Omental fat pad (tissue), 4 donors: ENCODE measurements at places on chromosomes 4 and X. TPM values are rescaled to one million over a fixed set of nuclear protein-coding genes. Genes with fewer than 3 reads are reported as not detected.

GRCh38 chr4:61532336-61533000 is 332.3 kb downstream of the ADGRL3 start:
- DNase-seq, result no peak

- no peak for DNase-seq
Measured at GRCh38 chrX:40465735-40466551, 114.8 kb upstream of the ATP6AP2 start.

Gene CXCL13
- not detected for total RNA-seq

DNA sequence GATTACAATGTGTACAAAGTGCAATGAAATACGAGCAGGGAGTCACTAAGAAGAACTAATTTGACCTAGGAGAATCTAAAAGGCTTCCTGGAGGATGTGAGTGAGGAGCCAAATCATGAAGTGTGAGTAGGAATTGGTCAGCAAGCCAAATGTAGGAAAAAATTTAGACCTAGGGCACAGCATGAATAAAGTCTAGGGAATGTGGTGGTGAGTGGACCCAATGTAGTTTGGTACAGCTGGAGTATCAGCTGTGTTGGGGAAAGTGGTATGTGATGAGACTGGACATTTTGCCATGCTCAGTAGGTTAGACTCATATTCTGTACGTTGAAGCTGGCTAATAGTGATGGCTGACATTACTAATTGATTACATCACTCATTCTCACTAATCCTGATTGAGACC is 191.0 kb downstream of the AFF2 start:
- DNase-seq, result no peak

DNA sequence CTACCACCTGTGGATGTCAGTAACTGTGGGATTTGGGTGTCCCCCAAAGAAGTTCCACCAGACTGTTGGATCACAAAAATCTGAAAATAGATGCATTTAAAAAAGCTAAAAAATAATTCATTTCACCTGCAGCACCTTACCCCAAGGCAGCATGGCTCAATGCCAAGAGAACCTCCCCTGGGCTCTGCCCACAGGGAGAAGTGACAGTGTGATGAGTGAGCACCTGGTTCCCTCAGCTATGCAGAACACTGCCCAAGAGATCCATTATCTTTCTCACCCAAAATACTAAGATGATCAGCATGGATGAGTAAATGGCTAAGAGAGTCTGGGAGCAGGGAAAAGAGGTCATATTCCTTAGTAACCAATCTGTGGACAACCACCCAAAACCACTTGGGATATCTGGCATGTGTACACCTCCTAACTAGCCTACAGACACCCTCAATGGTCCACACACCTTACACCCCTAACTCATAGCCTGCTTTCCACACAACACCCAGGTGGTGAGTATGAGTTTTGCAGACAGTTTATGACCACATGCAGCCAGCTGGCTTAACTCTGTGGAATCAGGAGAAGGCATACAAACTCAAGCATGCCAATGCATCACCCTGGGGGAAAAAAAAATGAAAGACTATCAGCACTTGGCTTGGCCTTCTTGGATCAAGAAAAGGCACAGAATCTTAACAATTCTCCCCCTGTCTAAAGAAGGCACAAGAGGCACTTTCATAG is 416.5 kb upstream of the SMIM31 start:
- no peak for DNase-seq

GRCh38 chr4:53003959-53004358 is 141.8 kb downstream of the RASL11B start:
- no peak for DNase-seq

GRCh38 chr4:156788782-156789181 is 182.8 kb downstream of the PDGFC start:
- no peak for DNase-seq

Gene PHEX
- 0.09 TPM for total RNA-seq

- no peak for DNase-seq
Measured at GRCh38 chr4:27861381-27861787, 1000.7 kb downstream of the STIM2 start.

DNA sequence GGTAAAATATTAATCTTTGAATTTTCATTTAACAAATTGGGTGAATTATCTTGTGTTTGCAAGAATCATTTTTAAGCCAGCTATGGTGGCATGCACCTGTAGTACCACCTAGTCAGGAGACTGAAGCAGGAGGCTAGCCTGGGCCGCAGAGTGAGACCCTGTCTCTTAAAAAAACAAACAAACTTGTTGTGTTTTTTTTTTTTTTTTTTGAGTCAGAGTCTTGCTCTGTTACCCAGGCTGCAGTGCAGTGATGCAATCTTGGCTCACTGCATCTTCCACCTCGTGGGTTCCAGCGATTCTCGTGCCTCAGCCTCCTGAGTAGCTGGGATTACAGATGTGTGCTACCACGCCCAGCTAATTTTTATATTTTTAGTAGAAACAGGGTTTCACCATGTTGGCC is 2.2 kb downstream of the TXLNG start:
- DNase-seq, result no peak

- DNase-seq, result no peak
Measured at GRCh38 chr4:94508806-94509205, 57.1 kb downstream of the PDLIM5 start.

Gene SHISA3
- total RNA-seq, result 1.8 TPM

- peak; percentile 33 for DNase-seq
Measured at GRCh38 chr4:170259631-170260153, 169.9 kb upstream of the AADAT start.

Gene FHDC1
- total RNA-seq, result 0.96 TPM

Gene DNAAF6
- total RNA-seq, result not detected

DNA sequence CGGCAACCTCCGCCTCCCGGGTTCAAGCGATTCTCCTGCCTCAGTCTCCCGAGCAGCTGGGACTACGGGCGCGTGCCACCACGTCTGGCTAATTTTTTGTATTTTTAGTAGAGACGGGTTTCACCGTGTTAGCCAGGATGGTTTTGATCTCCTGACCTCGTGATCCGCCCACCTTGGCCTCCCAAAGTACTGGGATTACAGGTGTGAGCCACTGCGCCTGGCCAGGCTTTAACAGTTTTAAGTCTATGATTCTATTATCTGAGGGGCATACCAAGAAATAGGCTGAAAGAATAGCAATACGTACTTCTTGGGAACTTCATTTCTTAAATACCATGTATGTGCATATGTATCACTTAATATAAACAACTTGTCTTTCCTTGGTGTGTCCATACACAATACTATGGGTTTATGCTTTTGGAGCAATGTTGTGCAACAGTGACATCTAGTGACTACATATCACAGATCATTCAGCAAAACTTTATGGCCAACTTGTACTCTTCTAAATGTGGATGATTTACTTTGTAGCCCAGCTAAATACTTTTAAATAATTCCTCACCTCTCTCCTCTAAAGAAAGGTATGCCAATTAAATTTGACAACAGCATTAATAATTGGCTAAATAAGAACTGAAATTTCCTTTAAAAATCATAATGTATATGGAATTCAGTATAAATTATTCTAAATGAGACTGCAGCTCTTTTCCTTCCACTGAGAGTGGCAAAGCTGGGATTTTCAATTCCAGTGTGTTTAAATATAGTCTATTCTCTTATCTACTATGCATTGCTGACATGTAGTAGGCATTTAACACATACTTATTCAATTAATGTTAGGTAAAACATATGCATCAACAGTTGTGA is 10.4 kb downstream of the SLC9B1 start:
- no peak for DNase-seq

- DNase-seq, result no peak
Measured at GRCh38 chrX:109856974-109857373, 123.9 kb upstream of the ACSL4 start.

- DNase-seq, result no peak
Measured at GRCh38 chrX:50707405-50707804, 106.6 kb downstream of the SHROOM4 start.

GRCh38 chr4:143254491-143255226 is 69.9 kb downstream of the USP38 start:
- no peak for DNase-seq

DNA sequence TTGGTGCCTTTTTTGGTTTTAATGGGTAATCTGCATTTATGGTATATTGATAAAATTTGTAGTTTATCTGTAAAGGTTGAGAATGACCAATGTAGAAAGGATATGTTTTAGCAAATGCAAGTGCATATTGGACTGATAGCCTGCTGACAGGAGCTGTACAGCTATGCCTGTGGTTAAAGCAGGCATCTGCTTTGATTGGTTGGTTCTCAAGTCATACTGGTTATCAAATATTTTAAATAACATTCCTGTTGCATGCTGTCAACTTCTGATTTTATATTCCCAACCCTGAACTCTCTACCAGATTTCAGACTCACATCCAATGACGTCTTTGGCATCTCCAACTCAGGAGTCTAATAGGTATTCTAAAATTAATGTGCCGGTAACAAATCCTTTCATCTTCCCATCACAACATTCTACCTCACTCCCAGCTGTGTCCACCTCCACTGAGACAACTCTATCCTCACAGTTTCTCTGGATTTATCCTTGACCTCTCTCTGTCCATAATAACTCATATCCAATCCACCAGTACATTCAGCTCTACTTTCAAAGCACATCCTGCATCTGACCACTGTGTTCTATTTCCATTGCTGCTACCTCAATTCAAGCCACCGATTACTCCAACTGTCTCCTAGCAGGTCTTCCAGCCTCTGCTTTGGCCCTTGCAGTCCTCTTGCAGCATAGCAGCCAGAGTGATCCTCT is 125.7 kb downstream of the CAMK2D start:
- DNase-seq, result no peak

DNA sequence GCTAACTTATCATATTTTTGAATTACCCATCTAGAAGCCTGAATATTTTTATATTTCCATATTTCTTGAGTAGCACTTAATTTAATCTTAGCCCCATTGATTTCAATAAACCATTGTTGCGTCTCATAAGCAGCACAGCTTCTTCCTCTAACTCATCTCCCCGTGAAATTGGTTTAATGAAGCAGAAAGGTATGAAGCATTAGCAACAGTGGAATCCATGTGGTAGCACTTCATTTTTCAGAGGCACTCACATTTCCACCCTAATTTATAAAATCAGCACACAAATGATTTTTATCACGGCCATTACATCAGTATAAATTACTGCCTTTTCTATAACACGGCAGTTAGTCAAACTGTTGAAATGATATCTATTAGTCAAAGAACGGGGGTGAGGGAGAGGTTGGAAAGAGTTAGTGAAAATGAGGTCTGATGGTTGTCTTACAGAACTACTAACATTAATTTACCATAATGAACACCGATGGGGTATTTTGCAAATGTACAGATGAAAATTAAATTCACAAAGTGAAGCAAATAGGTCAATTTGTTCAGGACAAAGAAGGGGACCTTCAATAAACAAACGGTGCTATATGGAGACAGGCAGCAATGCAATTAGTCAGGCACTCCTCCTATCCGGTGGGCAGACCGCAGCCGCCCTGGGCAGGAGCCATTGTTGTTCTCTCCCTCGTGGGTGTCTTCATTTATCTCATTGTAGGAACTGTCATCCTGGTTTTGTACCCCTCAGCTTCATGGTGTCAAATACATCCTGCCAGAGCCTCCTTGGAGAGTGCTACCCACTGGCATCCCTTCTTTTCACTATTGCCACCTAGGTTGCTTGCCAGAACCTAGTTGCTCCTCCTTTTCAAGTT is 205.7 kb downstream of the SOX3 start:
- DNase-seq, result no peak

Gene CTAG1A
- total RNA-seq, result not detected

DNA sequence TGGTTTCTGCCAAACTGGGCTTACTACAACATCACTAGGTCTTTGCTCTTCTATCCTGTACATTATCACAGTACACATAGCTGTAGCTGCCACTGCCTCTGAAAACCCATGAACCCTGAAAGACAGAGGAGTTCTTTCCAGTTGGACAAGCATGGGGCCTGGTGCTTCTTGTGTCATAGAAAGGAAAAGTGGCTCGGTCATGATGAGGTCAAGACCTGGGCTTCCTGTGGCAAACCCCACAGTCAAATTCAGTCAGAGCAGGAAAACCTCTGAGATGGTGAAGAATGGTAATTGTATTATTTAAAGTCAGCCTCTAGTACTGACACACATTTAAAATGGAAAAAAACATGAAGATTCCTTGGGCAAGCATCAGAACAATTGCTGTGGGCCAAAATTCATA is 133.3 kb upstream of the PRPS2 start:
- no peak for DNase-seq

DNA sequence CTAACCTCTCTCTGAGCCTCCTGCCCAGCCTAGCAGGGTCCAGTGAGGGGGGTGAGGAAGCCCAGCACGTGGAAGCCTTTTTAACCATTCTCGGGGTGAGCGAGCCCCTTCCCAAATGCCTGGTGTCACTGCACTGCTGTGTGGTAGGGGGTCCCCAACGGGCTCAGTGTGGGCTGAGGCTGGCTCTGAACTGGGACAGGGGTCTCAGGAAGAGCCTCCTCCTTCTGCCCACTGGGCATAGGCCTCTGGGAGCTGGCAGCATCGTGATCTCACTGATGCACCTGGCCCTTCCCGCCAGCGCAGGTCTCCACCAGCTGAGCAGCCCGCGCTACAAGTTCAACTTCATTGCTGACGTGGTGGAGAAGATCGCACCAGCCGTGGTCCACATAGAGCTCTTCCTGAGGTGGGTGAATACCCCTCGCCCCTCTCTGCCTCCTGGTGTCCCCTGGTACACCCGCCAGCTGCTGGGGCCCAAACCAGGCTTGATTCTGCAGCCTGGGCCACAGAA is 12.6 kb downstream of the HTRA3 start:
- DNase-seq, result no peak

Gene CXXC4
- 0.12 TPM for total RNA-seq

Gene EPHA5
- 0.65 TPM for total RNA-seq

DNA sequence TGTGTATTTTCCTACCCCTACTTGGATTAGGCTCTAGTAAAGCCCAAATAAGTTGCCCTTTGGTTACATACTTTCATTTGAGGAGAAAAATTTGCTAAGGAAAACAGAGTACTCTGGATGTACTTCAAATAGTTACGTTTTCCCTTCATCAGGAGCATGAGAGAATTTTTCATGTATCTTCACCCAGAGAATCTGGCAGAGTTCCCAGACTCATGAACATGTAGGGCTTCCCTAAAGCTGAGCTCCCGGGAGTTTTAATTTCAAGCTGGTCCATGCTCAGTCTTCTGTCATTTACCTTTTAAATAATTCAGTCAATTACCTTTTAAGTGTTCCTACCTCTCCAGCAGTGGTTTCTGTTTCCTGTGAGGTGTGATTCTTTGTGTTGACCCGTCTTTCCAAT is 367.5 kb upstream of the GRID2 start:
- DNase-seq, result no peak

GRCh38 chr4:2417226-2417764 is 1.1 kb downstream of the ZFYVE28 start:
- DNase-seq, result no peak
